ENCODE measurements at places on chromosomes 16 and 17.

- no peak for DNase-seq
Measured at GRCh38 chr17:58219789-58220183, 731 bp upstream of the MKS1 start.

GRCh38 chr17:6695565-6695964, 17.6 kb downstream of the SLC13A5 start:
- DNase-seq = no peak

DNA sequence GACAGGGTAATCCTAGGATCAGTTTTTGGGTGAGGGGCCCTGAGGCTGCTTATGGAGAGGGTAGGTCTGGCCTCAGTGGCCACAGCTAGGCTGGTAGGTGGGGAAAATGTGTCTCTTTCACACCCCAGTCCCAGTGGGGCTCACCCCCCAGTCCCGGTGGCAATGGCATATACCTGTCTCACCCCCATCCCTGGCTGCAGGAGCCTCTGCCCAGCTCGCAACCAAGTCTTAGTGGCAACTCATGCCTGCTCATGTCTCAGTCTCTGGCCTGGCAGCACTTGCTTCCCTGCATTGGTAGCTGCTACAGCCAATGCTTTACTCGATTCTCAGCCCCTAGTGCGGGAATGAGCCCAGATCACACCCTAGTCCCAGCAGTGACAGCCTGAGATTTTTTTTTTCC, 221.5 kb downstream of the BCAS3 start:
- DNase-seq = no peak

GRCh38 chr17:75549246-75550138, 24.0 kb downstream of the LLGL2 start:
- no peak for DNase-seq

GRCh38 chr16:81067166-81067565, 9.9 kb downstream of the C16orf46 start:
- no peak for DNase-seq

- no peak for DNase-seq
Measured at GRCh38 chr16:24936151-24936550, 79.0 kb downstream of the ARHGAP17 start.

DNA sequence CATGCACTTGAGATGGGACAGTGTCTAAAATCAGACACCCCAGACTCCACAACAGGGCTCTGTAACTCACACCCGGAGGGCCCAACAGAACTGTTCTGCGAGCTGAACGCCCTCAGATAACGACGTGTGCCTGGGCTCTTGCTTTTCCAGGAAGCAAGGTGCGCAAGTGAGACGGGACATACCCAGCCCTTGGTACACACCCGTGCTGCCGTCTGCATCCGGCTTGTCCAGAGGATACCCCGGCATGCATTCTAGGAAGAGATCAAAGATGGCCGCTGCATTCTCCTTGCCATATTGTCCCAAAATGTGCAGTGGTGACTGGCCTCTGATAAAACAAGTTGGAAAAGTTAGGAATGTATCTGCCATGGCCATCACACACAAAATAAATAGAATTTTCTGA, 29.4 kb downstream of the CYB5D2 start:
- no peak for DNase-seq

DNA sequence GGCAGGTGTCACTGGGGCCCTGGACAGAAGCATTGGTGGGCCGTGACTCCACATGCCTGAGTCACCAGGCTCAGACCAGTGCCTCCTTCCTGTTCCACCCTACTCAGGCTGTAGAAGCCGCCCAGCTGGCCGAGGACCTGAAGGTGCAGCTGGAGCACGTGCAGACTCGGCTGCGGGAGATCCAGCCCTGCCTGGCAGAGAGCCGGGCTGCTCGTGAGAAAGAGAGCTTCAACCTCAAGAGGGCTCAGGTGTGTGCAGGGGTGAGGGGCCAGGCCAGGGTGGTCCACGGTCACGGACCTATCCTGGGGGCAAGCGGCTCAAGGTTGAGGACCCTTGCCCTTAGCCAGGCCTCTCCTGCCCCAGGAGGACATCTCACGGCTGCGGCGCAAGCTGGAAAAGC, 9.6 kb downstream of the RNF40 start:
- no peak for DNase-seq

GRCh38 chr16:29806099-29806579, at the start of gene MAZ:
Gene MAZ (plus strand): TSS chr16:29806529. CDS start chr16:29806702, 173 bp downstream.
- DNase-seq = peak; percentile 62

DNA sequence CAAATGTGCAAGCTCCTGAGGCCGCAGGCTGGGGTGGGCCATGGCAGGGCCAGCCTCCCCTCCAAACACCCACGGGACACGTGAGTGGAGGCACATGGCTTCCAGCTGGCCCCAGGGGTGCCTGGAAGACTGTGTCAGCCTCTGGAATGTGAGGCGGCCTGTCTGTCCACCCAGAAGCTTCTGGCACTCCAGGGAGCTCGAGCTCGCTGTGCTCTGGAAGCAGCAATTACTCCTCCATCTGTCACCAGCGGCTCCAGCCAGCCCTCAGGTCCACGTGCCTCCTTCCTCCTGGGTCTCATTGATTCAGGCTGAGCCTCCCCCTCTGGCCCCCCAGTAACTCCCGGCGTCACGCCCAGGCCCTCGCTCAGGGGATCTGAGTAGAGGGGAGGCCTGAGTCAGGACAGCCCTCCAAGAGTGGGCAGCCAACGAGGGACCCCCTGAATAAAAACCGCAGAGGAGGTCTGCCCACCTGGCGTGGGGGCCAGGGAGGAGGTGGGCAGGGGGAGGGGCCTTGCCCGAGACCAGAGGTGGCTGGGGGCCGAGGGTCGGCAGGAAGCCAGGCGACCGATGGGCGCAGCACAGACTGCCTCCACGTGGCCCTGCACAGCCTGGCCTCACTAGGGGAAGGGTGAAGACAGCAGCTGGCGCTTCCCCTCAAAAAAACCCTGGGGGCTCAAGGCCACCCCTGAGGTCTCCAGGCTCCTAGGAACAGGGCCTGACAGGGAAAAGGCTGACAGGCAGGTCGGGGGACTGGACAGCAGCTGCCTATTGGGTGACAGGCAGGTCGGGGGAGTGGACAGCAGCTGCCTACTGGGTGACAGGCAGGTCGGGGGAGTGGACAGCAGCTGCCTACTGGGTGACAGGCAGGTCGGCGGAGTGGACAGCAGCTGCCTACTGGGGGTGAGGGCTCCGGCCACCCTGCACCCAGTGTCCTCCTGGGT, 11.9 kb downstream of the PIEZO1 start:
- DNase-seq = no peak

- DNase-seq = no peak
Measured at GRCh38 chr16:397135-397661, at the start of gene NME4. Gene NME4 (plus strand): TSS chr16:397199. CDS start chr16:397223, 24 bp downstream.

GRCh38 chr17:30950669-30951399, 20.0 kb upstream of the RNF135 start:
- DNase-seq = no peak

DNA sequence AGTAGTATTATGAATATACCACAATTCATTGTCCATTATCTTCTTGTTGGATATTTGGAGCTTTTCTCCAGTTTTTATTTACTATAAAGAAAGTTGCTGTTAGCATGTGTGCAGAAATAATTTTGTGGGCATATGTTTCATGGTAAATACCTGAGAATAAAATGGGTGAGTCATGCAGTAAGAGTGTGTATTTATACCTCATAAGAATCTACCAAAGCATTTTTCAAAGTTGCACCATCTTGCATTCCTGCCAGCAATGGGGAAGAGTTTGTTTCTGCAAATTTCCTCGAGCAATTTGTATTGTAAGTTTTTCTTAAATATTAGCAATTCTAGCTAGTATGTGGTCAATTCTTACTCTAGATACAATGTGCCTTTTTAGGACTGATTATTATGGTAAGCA, 7.9 kb upstream of the MON1B start:
- no peak for DNase-seq

DNA sequence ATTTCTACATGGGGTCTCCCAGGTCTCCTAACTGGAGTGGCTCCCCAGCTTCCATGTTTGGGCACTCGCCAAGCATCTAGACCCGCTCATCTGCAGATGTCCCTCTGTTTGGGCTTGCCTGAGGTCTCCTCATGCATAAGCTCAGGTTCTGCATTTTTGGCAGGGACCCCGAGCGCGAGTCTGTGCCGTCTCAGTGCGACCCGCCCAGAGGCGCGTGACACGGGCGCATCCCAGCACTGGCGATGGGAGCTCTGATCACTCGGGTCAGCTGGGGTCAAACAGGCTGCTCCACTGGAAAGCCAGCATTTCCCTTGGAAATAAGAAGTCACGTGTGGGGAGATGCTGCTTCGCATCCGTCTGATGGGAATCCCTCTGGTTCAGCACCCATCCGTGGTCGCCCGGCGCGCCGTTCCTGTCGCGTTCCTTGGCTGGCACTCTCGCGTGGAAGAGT, 56.9 kb upstream of the FASN start:
- DNase-seq = no peak

DNA sequence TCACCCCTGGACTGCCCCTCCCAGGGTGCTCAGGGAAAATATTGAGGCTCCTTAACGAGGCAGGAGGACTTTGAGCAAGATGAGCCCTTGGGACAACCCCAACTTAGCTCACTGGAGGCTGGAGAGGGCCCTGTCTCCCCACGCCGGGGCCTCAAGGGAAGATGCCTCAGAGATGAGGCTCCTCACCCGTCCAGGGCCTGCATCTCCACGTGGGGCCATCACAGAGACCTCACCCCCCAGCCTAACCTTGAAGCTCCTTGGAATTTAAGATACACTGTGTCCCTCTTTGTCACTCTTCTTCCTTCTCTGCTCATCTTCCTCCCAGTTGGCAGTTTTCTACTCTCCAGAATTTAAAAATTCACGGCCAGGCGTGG, 11.2 kb downstream of the COX4I1 start:
- DNase-seq = no peak

DNA sequence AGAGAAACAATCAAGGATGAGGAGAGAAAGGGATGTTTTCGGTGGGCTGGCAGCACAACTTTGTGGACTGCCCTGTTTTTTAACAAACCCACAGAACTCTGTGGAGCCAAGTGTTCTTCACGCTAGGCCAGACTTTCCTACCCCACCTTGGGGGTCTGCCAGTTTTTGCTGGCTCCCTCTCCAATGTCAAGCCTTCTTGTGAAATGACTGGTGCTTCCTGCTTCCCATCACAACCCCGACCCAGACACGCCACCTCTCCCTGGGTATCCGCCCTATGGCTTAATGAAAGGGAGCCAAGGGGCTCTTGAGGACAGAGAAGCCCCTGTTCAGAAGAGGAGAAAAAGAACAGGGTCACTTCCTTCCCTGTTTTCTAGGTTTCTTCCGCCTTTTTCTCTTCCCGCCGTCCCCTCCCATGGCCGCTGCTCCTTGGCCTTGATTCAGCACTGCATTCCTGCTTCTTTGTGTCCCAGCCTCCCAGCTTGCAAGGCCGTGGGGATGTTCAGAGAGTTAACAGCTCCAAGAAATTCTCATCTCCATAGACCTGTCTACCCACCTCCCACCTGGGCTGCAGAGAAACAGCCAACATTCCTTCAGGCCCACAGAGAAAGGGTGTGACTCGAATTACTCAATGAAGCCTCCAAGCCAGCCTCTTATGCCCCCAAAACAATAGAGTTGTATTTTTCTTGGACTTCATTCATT, 16.5 kb upstream of the SOX9 start:
- DNase-seq = no peak

DNA sequence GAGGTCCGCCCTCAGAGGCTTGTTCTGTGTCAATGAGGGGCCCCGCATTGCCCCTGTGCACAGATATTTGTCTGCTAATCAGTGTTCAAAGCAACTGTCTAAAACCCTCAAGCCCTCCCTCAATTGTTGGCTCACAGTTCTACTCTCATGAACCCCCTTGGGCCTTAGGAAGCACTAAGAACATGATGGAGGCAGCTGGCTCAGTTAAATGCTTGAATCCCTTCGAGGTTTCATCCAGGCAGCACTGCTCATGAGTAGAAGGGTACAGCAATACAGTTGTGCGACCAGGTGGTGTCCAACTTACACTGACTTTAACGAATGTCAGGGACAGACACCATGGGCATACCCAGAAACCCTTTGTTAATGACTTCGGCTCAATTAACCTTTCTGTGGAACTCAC, 89.2 kb upstream of the WSCD1 start:
- no peak for DNase-seq

GRCh38 chr17:36888236-36888951, 48.9 kb upstream of the LHX1 start:
- DNase-seq = no peak

DNA sequence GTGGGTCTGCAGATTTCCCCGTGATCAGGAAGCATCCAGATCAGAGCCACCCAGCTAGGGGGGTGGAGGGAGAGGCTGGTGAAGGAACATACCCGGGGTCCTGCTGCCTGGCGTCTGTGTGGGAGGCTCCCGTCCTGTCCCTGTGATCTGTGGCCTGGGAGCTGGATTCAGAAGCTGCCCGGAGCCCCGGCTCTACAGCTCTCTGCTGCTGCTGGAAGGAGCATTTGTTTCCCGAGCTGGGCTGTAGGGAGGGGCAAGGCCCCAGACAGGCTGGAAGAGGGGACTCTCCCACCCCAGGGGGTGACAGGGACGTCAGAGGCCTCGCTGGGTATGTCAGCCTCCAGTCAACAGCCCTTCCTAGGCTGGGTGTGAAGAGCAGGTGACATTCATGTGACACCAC, 10.2 kb downstream of the SOX8 start:
- no peak for DNase-seq

DNA sequence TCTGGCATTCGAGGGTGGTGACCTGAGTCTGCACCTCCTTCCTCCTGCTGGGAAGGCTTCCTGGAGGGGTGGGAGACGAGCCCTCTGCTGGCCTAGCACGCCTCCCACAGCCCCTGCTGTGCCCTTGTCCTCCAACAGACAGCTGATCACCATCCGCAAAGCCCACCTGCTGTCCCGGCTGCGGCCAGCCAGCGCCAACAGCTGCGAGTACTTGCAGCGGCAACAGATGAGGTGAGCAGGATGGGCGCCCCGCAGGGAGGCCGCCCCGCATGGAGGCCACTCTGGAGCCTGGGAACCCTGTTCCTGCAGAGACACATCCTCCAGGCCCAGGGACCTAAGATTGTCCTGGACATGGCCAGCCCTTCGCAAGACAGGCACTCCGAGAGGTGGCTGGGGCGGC, 21.6 kb downstream of the UBALD1 start:
- no peak for DNase-seq

Data from stimulated activated CD8-positive, alpha-beta memory T cell treated with anti-CD3 and anti-CD28 coated beads, Interleukin-2, amount 100 ng/mL, for 1 hour (primary cell).